Stimulated activated CD4-positive, alpha-beta T cell treated with anti-CD3 and anti-CD28 coated beads, Interleukin-1b, Interleukin-23, amount 100 ng/mL, for 48 hours (primary cell): ENCODE measurements at places on chromosomes 12 and 14.

- no peak for DNase-seq
Observed at GRCh38 chr14:39452680-39453079, 20.4 kb upstream of the FBXO33 start.

DNA sequence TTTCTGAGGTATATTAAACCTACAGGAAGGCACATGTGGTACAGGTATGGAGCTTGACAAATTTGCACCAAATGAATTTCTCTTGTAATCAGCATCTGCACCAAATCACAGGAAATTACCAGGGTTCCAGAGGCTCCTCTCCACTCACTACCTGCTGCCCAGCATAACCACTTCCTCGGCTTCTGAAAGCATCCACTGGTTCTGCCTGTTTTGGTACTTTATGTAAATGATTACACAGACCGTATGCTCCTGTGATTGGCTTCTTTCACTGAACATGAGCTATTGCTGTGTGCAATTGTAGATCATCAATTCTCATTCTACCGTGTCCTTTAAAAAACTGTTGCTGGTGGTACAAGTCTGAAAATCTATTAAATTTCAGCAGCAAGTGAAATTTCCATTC lies 522.1 kb downstream of the TMEM132D start:
- DNase-seq = no peak

GRCh38 chr12:28209782-28210181 lies 19.5 kb downstream of the CCDC91 start:
- no peak for DNase-seq

DNA sequence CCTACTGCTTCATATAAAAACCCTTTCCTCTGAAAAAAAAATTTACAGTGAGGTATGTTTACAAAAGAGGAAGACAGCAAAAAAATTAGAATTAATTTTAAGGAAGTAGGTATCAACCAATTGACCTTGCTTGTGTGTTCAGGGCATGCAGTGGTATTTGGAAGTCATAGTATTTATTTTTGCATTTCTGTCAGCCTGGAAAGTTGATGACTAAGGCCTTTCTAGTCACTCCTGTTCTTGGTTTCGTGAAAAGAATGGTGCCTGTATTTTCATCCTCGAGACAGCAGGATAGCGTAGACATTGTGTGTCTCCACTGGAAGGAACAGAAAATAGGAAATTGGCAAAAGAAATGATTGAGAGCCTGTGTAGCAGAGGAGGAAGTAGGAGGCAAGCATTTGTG lies 24.5 kb downstream of the SLC16A7 start:
- DNase-seq = no peak
